Stimulated activated CD8-positive, alpha-beta memory T cell treated with anti-CD3 and anti-CD28 coated beads, Interleukin-7, amount 100 ng/mL, for 1 hour (primary cell): ENCODE measurements at places on chromosomes 2 and 18.

GRCh38 chr2:160109939-160110673, 47.7 kb upstream of the PLA2R1 start:
- no peak for DNase-seq

DNA sequence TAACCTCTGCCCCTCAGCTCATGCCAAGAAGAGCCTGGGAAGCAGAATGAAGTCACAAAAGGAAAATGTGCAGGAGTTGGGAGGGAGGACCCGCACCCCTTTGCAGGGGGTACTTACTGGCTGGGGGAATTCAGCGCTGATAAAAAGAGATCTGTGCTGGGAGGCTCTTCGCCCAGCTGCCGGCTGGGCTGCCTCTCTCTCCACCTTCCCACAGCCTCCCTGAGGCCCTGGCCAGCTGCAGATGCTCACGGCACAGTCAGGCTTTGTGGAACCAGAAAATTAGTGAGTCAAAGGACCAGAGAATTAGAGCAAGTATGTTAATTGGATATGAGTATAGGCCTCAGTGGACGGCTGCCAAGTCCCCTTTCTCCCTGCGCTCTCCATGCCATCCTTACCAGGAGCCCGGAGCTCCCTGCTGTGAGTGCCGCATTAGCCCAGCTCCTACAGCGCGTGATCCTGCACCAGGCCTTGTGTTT, 181.7 kb upstream of the SH3BP4 start:
- DNase-seq: no peak

DNA sequence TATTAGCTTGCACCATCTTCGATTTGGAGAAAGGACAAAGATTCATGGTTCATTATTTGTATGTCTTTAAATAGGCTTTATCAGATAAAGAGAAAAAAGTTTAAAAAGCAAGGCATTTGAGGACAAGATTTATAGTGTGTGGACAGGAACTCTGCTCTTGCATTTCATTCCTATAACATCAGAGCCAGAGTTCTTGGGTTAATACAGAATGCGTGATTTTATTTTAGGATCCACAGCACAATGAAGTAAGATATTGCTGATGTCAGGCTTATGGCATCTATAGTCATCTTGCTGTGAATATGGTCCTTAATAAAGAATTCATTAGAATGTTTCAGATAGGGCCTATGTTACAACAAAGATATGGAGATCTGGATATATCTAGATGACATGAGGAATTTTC, 19.7 kb downstream of the RASGRP3 start:
- no peak for DNase-seq

DNA sequence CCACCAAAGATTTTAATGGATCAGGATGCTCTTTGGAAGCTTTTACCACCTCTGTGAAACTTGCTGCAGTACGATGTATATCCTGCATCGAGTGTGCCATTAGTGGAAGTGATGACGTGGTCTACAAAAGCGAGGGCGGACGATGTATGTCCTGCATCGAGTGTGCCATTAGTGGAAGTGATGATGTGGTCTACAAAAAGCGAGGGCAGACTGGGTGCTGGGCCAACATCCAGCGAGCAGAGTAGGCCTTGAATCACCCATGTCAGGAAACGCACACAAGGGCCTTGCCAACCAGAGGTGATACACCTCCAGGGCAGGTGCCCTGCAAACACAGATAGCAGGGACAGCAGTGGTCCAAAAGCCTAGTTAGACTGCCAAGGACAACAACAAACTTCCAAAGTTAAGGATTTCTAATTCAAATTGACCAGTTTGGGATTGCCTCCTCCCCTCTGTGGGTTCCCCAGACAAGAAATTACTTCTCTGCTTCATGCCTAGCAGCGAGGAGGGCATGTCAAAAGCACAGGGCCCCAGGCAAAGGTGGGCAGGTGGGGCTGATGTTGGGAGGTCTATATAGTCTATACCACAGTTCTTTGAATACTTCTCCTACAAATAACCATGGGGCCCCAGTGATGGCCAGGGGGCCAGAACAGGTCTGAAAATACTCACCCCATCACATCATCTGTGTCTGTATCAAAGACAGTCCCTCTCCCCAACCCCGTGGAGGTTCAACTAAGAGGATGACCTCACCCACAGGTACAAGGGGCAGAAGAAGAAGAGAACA, 70.2 kb downstream of the ADD2 start:
- DNase-seq: no peak

- DNase-seq: no peak
Measured at GRCh38 chr2:226151157-226151556, 648.5 kb downstream of the IRS1 start.

DNA sequence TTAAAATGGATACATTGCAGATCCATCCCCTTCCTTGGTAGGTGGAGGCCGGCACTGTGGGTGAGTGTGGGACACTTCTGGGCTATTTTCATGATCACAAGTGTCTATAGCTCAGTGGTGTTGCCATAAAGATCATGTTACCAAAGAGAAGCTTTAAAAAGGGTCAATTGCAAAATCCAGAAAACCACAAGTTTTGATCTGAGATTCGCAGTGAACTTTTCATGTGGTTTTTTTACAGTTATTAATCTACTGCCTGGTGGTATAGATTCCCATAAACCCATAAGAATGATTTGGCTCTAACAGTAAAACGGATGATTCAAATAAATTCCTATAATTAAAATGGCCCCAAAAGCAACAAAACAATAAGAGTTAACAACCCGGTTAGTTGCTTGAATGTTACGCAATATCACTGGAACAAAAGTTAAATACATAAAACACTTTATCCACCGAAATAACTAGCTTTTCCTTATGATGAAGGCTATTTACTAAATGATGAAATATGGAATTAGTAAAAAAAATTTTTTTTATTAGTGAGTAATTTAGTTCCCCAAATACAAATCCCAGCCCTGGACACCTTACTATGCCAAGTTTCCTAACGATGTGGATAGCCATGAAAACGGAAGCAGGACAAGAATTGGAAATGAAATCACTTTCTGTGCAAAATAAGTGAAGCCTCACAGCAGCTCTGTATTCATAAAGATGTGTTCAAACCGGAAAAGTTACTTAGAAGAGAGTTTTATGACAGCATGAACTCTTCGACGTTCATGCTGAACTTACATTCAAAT, 95.6 kb upstream of the THOC1 start:
- no peak for DNase-seq

DNA sequence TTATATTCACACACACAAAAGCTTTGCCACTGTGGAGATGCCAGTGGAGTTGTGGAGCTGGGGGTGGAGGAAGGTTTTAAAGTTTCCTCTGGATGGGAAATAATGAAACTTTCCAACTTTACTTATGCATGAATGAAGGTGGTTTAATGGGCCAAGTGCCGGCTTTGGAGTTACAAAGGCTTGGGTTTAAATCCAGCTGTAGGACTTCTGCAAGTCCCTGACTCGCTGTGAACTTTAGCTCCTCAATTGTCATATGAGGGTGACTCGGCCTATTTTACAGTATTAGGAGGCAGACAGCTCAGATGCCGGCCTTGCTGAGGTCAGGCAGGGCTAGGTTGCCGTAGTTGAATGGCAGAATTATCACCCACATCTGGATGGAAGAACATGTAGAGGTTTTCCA, 415.8 kb upstream of the TRIB2 start:
- no peak for DNase-seq

DNA sequence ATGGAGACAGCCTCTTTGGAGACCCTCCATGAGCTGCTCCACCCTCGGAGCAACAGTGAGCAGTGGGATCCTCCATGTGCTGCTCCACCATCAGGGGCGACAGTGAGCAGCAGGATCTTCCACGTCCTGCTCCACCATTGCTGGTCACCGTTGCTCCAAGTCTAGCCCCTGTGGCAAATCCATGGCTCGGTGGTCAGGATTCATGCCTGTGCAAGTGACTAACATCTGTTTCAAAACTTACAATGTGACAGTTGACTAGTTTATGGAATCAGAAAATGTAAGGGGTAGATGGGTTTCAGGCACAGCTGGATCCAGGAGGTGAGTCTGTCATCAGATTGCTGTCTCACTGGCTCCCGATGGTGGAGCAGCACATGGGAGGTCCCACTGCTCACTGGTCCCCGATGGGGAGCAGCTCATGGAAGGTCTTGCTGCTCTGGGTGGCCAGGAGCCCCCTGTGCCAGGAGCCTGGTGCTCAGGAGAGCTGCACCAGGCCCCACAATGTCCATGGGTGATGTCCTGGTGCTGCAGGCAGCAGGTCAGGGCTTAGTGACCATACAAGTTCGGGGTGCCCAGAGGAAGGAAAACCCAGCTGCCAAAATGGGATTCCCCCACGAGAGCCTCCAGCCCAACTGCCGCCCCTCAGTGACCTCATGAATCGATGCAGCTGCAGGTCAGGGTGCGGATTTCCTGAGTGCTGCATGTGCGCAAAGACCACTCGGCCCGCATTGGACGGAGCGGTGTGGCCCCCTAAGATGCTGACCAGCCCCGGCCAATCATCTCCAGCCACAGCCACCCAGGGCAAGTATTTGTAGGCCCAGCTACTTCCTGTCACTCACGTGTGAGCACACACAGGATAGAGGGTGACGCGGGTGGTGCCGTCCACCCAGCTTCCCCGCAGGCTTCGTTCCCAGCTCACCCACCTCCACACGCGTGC, 116.5 kb upstream of the OTOS start:
- DNase-seq: no peak

DNA sequence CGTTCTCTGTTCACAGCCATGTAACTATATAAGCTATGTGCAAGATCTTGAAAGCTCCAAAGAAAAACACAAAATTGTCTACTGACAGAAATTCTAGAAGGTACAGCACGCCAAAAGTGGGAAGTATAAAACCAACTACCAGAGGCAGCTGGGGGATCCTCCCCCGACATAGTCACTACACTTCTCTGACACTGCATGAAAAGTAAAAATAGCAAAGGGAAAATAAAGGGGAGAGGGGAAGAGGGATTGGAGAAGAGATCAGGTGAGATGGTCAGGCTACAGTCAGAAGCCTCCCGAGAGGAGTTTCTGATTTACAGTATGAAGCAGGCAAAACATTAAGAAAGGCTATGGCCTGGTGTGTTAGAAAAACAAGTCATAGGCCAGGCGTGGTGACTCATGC, 39.8 kb upstream of the PCBP1 start:
- DNase-seq: no peak

DNA sequence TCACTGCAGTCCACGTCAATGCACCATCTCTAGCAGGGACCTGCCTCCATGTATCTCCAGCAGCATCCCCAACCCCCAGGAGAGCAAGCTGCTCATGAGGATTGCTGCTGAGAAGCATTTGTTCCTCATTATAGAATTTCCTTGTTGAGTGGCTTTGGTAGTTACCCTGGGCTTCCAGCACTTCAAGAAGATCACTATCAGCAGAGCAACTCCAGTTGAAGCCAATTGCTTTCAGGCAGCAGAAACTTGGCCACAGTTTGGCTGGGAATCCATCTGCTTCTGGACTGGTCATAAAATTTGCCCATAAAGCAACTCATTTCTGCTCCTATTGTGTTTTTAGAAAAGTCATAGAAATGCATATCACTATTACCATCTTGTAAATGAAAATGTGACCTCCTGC, 17.4 kb downstream of the TRPM8 start:
- no peak for DNase-seq

DNA sequence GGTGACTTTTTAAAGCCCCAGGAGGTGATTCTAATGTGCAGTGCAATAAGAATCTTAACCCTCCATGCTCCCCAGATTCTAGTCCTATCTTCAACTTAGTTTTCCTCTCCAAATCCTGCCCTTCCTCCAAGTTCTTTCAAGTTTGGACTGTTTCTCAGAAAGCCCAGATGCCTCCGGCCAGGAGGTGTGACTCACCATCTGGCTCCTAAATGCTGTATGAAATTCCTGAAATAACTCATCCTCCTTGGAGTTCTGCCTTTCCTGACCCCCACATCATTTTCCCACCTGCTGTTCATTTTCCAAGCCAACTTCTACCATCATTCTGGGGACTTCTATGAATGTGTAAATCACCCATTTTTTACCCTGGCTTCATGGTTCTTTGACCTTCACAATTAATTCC, 118.2 kb upstream of the NOL4 start:
- no peak for DNase-seq

GRCh38 chr2:26838121-26838906, 9.6 kb upstream of the DPYSL5 start:
- DNase-seq: no peak

DNA sequence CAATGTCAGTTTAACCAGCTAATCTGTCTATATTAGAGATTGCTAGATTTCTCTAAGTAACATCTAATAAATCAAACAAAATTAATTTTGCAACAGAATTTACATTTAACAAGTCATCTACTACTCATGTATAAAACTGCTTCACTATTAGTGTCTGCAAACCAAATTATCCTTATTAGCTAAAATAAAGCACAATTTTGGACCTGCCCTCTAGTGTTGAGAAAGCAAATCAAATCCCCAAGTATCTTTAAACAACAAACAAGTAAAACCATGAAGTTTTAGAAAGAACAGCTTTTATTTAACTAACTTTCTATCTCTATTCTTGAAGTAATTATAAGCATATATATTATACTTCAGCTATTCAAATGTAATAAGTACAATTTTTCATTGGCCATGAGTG, 113.1 kb upstream of the SP3 start:
- DNase-seq: no peak

DNA sequence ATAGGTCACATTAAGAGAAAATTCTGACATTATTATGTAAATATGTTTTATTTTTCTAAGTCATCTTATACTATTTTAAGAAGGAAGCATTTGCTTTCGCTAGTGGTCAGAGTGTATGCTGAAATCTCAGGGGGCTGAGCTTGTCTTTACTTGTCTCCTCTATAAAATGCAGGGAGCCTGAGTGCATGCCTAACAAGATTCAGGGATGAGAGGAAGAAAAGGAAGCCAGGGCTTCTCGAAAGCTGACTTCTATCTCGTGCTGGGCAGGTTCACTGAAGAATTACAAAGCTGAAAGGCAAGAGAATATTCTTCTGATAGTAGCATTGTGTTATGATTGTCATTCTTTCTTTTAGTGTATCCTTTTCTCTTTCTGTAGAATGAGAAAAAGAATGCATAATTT, 467.4 kb downstream of the SOX11 start:
- DNase-seq: no peak

- DNase-seq: no peak
Measured at GRCh38 chr2:201908901-201909300, 102.6 kb downstream of the CDK15 start.

DNA sequence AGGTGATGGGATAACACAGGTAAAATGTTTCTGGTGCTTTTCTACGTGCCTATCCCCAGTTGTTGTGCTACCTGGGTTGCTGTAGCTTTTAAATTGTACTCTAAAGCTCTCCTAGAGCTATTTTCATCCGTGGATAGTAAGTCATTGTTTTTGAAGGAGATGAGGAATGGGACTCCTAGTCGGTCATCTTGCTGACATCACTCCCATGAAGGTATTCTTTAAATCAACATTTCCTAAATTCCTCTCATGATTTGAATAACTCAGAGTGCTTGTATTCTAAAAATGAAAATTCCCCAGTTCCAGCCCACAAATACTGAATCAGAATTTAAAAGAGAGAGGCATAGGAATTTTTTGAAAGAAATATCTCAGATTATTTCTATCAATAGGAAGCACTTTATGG, 44.3 kb downstream of the CCDC148 start:
- DNase-seq: no peak

DNA sequence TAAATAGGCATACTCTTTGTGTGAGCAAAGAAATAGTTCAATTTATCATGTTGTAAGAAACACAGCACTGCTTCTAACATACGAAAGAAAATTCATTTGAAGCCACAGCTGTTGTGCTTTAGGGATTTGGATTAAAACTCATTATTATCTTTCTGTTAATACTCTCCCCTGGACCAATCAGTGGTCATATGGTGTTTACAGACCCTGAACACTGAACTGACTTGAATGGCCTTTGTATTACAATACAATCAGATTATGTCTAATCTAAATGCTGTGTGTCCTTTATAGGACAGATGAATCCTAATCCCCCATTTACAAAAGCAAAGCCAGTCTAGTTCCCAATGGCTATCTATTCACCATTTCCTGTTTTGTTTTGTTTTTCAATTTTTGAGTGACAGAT, 36.5 kb downstream of the ZNF385B start:
- DNase-seq: no peak
